Stimulated activated CD4-positive, alpha-beta T cell treated with anti-CD3 and anti-CD28 coated beads, TNF-alpha, amount 100 ng/mL, for 1 hour (primary cell): ENCODE measurements at places on chromosomes 1 and 21.

- DNase-seq = no peak
Observed at GRCh38 chr1:6039031-6039430, 6.7 kb upstream of the KCNAB2 start.

DNA sequence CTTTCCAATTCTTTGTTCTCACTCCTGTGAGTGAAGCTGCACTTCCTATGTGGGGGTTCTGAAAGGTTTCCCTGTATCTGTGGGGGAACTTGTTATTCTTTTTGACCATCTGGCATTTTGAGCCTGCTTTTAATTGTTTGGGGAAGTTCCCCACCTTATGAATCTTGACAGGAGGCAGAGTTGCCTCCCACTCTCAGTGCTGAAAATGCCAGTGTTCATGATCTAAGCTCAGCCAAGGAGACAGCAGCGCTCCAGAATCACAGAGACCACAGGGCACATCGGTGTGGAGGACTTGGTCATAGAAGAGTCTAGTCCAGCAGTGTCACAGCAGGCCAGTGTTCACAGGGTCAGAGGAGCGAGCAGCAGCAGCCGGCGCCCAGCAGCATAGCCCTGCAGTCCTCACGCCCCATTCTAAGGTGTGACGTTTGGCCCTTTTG, 63.8 kb upstream of the PRDX6 start:
- DNase-seq = no peak

DNA sequence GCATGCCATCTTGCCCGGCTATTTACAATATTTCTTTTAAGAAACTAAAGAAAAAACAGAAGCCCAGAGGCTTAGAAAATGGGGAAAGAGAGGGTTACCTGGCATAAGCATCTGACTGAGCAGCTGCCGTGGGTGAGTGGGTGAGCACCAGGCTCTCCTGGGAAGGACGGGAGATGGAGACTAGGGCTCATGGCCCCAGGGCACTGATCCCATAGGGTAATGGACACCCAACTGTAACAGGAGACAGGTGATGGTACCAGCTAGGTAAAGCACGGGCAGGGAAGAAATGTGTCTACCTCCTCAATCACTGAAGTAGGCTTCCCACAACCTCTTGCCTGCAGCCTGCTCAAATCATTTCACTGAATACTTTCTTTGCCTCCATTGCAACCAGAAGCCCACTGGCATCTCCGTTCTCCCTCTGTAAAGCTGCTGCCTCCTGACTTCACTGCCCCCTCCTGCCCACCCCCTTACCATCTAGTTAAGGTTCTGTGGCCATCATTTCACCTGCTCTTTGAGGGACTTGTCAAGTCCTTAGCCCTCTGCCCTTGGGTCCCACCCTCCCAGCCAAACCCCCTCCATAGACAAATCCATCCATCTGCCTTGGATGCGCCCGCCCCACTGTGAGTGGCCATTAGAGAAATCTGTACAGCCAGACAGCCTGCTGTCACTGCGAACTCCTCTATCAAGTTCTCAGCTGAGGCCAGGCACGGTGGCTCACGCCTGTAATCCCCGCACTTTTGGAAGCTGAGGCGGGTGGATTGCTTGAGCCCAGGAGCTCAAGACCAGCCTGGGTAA, 6.2 kb downstream of the TMEM125 start:
- no peak for DNase-seq

DNA sequence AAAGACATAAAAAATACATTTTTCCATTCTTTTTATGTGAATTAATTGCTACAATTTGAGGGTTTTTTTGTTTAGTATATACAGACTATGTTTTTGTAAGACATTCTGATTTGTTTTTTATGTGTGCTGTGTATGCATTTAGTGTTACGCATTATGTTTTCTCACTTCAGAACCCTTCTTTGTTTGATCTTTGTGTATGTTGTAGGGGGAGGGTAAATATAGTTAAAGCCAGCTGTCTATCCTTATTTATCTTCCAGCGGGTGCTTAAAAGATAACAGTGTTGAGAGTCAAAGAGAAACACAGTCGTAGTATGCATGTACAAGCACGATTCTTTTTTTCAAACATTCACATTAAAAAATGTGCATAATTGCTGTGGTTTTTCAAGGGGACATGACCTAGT, 97.5 kb upstream of the KIAA1614 start:
- DNase-seq = no peak

GRCh38 chr1:214587165-214587564, 15.8 kb upstream of the CENPF start:
- no peak for DNase-seq

GRCh38 chr1:39984951-39985350, 30.0 kb downstream of the MFSD2A start:
- DNase-seq = no peak

GRCh38 chr1:247338723-247339275, 7.1 kb upstream of the ZNF496 start:
- no peak for DNase-seq

- DNase-seq = no peak
Observed at GRCh38 chr1:158077411-158078256, 84.2 kb downstream of the KIRREL1 start.

DNA sequence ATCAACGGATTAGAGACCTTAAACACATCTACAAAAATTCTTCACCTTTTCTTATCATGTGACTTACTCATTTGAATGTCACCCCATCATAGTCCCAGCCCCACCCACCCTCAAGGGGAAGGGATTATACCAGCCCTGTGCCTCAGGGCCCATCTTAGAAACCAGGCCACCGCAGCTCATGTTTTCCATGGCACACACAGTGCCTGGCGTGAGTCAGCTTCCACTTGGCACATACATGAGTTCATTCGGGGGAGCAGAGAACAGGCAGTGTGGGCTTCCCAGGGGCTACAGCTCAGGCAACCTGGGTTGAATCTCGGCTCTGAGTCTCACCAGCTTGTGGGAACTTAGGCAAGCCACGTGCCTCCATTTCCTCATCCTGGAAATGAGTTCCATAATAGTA, 310.6 kb downstream of the NPHP4 start:
- no peak for DNase-seq

DNA sequence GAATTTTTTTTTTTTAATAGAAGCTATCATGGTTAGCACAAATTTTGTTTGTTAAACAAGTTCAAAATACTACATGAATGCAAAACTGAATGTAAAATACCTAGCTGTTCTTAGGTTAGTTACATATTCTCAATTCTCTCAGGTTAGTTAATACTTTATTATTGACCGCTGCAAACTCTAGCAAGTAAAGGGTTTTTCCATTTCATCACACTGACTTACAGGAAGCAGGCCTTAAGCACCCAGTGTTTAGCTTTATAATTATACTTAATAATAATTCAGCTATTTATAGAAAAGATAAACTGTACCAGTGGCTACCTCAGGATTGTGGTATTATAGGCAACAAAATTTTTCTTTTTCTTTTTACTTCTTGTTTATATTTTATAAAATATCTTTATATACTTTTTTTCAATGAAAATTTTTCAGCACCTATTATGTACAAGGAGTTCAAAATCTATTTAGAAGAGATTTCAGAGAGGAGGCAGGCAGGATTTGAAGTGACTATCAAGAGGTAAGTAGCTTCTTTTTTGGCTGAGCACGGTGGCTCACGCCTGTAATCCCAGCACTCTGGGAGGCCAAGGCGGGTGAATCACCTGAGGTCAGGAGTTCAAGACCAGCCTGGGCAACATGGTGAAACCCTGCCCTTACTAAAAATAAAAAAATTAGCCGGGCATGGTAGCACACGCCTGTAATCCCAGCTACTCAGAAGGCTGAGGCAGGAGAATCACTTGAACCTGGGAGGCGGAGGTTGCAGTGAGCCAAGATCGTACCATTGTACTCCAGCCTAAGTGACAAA, 17.9 kb downstream of the PLPP3 start:
- DNase-seq = no peak

GRCh38 chr1:53182111-53182593, 14.5 kb upstream of the CPT2 start:
- DNase-seq = peak; percentile 31

GRCh38 chr21:10616535-10616934, 95.2 kb downstream of the TPTE start:
- no peak for DNase-seq

DNA sequence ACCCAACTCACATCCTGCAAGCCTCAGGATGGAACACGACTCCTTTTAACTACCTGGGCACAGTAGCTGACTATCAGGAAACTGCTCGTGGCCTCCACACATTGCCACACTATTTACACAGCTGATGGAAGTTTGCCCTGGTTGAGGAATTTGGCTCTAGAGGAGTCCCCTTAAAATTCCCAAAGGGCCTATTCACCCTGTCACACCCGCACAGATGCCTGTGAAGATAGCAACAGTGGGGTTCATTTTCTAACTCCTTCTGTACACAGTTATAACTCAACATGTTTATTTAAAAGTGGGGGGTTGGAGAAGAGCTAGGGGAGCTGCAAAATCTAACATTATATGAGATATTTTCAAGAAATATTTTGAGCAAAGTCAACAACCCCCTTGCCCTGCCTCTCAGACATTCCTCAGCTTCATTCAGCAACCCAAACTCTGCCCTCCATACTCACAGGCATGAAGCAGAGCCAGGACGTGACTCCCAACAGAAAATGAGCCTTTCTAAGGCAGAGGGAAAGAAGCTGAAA, 35.8 kb upstream of the CCN1 start:
- DNase-seq = no peak

DNA sequence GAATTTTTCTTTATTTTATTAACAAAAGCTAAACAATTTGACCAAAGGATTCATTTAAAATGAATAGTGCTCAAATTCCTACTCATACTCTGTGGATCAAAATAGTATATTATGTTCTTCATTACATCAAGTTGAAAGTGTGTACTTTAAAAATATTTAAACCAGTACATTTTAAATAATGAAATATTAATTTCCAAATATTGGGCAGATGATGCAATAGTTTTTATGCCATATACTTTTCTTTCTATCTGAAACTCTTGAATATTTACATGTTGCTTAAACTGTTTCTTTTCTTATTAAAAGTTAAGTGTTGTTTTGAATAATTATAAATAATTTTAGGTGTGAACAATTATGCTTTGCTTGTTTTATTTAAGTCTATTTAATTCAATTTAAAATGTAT, 144.7 kb upstream of the TMPRSS15 start:
- DNase-seq = no peak

DNA sequence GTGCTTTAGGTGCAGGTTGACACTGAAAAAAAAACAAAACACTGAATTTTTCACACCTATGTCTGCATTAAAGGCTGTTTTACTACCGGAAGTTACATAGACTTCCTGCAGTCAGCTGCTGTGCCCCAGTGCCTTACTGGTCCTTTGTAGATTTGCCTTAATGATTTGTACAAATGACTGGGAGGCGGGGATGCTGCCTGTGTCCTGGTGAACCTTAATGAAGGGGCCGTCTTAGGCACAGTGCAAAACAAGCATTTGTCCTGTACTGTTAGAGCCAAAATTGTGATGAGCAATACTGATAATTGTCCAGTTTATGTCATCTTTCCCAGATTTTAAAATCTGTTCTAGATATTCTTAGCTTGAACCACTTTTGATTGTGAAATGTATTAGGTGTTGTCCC, 90.9 kb upstream of the PGD start:
- no peak for DNase-seq

DNA sequence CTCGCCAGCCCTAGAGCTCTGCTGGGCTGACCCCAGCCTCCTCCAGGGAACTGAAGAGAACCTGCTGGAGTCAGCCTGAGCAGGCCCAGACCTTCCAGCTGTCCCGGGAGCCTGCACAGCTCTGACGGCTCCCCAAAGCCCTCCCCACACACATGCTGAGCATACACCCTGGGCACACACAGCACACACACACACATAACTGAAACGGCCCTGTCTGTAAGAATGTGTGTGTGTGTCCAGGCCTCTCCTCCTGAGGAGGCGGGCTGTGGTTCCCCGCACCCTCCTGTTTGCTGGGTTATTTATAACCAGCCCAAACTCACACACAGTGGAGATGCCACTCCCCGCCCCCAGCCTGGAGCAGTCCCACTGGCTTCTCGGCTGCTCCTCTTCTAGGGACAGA, 20.2 kb downstream of the SDC3 start:
- no peak for DNase-seq

DNA sequence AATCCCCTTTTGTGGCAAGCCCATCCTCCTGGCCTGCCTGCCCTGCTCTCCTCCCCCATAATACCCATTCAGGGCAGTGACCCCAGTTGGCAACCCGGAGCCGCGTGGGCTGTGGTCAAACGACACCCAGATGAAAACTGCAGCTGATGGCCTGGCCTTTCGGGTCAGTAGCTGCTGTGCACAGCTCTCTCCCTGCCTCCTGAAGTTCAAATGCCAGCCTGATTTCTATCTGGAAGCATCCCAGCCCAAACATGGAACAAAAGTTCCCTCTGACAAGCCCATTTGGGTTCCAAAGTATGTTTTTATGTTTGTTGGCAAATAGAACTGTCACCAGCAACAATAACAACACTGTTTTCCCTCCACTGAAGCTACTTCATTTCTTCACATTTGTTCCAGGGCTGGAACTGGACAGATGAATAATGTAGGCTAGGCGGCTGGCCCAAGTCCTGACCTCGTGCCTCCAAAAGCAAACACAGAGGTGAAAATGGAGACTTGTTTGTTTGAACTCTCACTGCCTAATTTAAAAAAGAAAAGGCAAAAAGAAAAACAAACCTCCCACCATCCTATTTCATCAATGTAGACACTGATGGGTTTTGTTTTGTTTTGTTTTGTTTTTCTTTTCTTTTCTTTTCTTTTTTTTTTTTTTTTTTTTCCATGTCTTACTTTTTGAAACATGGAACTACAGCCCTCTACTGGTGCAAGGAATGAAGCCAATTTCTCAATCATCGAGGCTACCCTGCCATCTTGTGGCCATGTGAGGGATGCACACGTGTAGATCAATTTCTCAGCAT, 179.0 kb downstream of the ADSS2 start:
- DNase-seq = peak; percentile 27

DNA sequence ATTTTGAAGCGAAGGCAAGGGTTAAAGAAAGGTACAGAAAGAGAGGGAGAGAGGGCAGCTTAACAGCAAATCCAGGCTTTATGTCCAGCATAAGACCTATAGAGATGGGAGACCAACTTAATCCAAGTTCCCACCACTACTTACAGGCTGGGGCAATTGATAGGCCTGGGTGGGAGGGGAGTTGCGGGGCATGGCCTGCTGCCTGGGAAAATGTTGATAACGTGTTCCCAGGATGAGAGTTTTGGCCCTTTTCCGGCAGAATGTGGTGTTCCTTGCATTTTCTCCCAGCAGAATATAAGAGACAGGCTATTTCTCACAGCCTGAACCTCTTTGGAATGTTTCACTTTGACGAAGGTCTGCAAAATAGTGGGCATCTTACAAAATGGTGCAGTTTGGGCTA, 34.9 kb upstream of the PLA2G5 start:
- no peak for DNase-seq

DNA sequence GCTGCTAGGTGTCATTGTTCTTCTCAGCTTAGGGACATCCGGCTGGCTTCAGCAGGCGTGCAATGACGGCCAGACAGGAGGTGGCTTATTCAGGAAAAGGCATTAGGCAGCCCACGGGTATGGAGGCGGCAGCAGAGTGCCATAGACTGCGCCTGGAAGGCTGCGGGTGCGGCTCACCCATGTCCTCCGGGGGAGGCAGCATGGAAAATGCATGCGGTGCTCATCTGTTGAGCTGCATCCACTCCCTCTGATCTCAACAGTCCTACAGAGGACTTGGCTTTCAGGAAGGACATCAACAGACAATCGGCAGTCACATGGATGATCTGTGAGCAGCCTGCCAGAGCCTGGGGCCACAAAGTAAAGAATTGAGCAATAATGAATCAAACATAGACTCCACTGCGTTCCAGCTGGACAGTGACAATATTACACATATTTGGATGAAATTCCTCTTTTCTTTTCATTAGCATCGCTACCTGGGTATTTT, 42.9 kb downstream of the UMODL1 start:
- DNase-seq = no peak
